Smooth muscle cell of the pulmonary artery (primary cell): ENCODE measurements at places on chromosomes 7 and 10. TPM values are rescaled to one million over a fixed set of nuclear protein-coding genes. Genes with fewer than 3 reads are reported as not detected.

Gene EPHA1
- total RNA-seq: not detected in 2 replicates

Gene NODAL
- not detected in 2 replicates for total RNA-seq

Gene GIMAP7
- not detected in 2 replicates for total RNA-seq

Gene MINDY3
- total RNA-seq: 23.7 and 34.1 TPM in 2 replicates

Gene SEMA4G
- total RNA-seq: 2.2 and 3.0 TPM in 2 replicates

Gene POU6F2
- total RNA-seq: not detected in 2 replicates

Gene MYL7
- total RNA-seq: not detected in 2 replicates

Gene AGR3
- not detected in 2 replicates for total RNA-seq

Gene ACTR3C
- total RNA-seq: 0.13 and 0.63 TPM in 2 replicates

Gene EVX1
- total RNA-seq: not detected in 2 replicates

Gene SOSTDC1
- not detected in 2 replicates for total RNA-seq

Gene KCNIP2
- 1.5 and 1.8 TPM in 2 replicates for total RNA-seq

Gene ADIRF
- total RNA-seq: 86.1 and 116 TPM in 2 replicates

Gene MYO1G
- total RNA-seq: 0.07 TPM in 2 replicates
